Activated naive CD4-positive, alpha-beta T cell treated with anti-CD3 and anti-CD28 coated beads, Interleukin-2, amount 10 ng/mL, durations not matched to agents 7 days and 5 days (primary cell): ENCODE measurements at places on chromosomes 1 and 21.
A peak's percentile ranks its signal among the peaks of the same experiment; 100 is the strongest.

DNA sequence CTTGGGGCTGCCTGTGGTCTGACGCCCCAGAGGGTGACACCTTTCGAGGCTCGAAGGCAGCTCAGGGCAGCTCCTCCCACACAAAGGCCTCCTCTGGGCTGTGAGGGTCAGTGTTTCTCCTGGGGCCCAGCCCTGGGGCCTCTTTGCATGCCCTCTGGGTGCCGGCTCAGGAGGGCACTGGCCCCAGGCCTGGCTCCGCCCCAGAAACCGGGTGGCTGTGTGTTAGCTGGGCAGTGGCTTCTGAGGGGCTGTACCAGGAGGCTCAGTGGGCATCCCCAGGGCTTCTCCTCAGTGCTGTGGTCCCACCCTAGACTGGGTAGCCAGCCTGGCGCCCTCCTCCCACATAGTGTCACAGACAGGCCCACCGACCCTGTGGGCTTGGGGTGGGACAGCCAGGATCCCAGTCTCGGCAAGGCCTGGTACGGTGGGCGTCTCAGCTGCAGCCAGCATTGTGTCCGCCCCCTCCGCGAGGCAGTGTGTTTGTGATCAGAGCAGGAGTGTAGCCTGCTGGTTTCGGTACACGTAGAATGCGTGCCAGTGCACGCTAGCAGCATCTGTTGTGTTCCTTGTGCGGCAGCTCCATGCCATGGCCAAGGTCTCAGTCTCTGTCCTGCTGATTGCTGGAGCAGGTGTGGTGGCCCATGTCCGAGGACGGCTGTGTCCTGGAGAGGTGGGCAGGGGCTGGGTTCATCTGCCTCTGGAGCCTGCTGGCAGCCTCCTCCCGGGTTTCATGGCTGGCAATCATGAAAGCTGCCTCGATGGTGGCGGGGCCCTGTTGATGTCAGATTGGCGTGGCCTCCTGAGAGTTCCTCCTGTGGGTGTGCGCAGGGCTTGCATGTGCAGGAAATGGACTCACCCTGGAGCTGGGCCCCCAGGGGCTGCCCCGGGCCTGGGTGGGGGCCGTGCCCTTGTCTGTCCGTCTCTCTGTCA lies 28.0 kb downstream of the RRP1 start:
- no peak for DNase-seq

DNA sequence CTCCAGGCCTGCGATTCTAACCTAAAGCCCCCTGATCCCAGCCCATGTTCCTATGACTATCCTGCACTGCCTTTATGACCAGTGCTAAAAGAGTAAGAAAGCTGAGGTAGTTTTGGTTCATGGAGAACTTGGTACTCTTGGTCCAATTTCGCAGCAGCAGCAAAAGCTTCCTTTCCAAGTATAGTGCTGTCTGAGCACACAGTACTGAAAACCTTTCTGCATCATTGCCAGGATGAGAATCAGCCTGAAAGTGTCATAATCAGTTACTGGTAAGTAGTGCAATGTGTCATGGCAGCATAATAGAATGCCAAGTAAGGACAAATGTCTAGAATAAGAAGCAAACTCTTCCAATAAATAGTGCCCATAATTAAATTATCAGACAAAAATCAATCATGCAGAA lies 889.6 kb upstream of the ADGRL4 start:
- DNase-seq = no peak

GRCh38 chr1:119882132-119883049 lies 13.9 kb downstream of the ADAM30 start:
- DNase-seq = no peak

DNA sequence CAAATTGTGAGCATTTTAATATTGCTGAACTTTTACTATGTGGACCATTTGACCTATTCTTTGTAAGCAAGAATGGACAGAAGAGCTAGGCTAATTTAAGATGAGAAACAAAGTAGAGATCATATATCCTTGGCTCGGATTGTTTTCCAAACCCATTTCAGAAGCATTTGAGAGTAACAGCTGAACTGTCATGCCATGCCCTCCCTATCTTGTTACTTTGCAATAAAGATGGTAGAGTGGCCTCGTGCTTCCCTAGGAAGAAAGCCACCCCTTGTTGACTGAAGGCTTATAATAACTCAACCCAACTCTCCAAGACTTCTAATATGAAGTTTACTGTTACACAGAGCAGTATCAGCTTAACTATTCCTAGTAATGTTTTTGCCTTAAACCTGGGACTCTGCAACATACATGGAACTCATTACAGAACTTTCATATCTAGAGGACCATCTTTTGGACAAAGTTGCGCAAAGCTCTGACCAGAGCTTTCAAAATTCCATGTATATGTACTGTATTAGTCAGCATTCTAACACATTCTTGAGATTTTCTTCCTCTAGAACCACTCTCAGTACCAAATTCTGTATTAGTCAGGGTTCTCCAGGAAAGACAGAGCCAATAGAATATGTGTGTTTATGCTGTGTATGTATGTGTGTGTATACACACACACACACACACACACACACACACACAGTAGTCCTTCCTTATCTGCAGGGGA lies 68.7 kb downstream of the ADAMTS1 start:
- no peak for DNase-seq

DNA sequence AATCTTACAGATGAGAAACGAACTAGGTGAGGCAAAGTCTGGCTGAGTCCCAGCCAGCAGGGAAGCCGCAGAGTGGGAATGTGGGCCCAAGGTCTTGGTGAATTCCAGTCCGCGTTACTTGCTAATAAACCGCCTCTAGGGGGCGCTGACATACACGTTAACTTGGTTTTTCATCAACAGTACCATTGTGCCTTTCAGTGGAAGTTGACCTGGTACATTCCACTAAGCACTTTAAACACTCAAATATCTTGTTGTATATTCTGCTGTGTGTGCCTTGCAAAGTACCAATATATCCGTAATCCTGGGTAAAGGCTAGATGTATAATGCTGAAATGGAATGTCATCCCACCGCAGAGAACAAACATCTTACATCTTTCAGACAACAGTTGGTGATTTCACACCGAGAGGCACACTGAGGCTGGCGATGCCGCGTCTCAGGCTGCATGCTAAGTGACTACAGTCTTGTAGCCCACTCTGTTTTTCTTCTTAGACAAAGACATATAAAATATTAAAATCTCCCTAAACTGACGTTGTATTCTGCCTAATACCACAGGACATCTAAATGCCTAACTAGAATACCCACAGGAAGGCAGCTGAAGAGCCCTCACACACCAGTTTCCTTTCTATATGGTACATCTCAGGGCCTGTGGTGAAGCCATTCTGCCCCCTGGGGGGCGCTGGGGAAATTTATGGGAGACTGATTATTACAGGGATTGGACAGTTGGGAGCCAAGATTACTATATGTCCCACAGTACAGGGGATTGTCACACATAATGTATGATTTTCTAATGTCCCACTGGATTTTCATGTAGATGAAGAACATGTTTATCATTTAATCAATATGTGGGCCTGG lies 49.2 kb upstream of the C1orf198 start:
- DNase-seq = peak; percentile 81

DNA sequence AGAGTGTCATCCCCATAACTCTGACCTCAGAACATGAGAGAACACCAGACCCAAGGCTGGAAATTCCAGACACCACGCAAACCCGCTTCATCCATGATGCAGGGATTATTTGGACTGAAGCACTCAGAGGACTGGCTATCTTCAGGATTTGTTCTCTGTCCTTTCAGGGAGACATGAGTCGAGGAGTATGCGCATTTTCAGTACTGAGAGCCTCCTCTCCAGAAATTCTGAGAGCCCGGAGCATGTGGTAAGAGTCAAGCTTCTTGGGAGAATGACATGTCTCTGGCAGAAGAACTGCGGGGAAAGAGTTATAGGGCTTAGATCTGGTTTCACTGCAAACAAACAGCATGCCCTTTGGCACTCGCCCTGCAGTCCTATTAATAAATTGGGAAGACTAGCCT lies 6.9 kb downstream of the LAX1 start:
- no peak for DNase-seq

DNA sequence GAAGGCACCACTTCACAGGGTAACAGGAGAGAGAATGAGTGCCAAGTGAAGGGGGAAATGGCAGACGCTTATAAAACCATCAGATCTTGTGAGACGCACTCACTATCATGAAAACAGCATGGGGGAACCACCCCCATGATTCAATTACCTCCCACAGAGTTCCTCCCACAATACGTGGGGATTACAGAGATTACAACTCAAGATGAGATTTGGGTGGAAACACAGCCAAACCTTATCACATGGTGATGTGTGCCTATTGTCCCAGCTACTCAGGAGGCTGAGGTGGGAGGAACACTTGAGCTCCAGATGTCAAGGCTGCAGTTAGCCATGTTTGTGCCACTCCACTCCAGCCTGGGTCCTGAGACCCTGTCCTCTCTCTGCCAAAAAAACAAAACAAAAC lies 56.0 kb upstream of the DSCAM start:
- no peak for DNase-seq

DNA sequence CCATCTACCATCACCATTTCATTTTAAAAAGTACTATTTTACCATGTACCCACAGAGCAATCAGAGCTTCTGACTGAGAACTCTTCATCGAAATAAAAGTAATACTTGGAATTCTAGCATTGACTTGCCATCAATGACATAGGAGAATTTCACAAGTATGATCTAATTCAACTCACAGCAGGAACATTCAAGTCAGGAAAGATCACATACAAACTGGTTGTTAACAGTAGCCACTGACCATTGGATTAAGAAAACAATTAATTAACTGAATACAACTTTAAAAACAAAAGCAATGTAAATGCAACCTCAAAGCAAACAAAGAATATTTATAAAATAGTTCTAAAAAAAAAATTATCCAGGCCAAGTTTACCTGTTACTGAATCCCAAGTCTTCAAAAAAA lies 18.8 kb downstream of the RNF115 start:
- no peak for DNase-seq

GRCh38 chr1:153985341-153985912 lies 712 bp downstream of the RAB13 start:
- DNase-seq = no peak

GRCh38 chr1:63316598-63316983 lies 5.8 kb upstream of the FOXD3 start:
- no peak for DNase-seq

DNA sequence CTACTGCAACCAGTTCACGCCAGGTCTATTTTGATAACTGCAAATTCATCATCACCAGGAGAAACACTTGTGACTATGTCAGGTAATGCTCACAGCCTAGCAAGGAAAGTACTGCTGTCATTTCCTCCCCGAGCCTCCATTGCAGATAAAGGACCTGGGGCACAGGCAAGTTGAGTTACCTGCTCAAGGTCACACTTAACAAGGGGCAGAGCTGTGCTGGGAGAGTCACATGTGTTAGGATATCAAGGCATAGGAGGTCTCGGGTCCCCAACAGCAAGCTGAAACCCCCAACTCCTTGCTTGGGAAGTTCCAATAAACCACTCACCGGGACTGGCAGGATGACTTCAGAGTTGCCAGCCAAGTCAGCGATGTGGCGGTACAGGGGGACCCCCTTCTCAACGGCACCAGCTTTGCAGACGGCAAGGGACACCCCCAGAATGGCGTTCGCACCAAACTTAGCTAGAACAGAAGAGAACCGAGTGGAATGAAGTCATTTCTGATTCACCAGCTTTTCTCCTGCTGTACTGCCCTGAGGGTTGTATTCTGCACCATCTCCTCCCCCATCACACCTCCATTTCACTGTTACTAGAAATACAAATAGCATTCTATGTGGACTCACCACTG lies 11.6 kb downstream of the ENO1 start:
- no peak for DNase-seq

- DNase-seq = no peak
These were observed 53.0 kb upstream of the RIPK4 start for GRCh38 chr21:41819856-41820281.

DNA sequence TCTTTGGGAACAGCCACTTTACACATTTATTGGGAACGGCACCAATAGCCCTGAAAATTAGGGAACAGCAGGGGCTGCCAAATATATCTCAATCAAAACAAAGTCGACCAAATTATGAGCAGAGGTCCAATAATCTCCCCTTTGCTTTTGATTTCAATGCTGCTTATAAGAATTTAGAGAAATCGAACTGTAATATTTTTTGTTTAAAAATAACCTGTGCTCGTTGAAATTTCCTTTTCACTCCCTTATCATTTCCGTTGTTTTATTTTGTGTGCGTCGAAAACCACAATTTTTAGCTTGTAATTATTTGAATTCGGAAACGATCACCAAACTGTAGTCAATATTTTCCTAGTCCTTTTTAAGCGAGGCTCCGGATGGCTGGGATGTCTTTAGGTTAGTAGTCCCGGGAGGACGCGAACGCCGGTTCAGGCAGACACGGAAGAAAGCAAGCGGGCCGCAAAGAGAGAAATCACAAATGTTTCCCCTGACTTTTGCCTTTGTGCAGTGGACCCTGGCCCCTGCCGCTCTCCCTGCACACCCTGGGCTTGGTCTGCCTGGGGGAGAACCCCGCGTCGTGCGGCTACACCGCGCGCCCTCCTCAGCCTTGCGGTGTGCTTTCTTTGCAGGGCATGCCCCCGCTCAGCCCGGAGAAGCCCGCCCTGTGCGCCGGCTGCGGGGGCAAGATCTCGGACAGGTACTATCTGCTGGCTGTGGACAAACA lies 2.3 kb downstream of the LHX9 start:
- no peak for DNase-seq

DNA sequence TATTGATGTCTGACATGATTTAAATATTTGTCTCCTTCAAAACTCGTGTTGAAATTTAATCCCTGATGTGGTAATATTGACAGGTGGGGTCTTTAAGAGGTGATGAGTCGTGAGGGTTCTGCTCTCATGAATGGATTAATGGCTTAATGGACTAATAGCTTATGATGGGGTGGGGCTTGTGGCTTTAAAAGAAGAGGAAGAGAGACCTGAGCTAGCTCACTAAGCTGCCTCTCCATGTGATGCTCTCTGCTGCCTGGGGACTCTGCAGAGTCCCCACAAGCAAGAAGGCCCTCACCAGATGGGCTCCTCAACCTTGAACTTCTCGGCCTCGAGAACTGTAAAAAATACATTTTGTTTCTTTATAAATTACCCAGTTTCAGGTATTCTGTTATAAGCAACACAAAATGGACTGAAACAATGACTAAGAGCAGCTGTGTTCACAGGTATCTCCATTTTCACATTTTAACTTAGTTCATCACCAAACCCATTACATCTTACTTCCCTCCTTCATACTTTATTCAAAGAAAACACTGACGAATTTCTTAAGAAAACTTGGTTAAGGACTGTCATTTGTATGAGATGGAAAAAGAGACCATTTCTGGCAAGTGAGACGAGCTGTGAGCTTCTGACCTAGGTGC lies 12.1 kb upstream of the AIM2 start:
- DNase-seq = no peak

DNA sequence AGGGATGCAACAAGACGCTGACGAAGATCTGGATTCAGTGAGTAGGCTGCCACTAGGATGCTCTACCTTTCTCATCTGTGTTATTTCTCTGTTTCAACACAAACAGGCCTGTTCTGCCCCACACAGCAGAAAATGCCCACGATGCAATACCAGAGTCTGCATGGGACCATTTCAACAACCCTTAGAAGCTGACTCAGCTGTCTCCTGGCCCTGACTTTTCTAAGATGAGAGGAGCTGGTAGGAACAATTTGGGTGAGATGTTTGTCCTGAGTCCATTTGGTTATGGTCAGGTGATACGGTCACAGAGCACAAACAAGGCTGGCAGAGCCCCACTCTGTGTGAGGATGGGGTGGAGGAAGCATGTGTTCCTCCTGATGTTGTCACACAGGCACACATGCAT lies 11.5 kb upstream of the SLC2A1 start:
- DNase-seq = no peak

GRCh38 chr1:196366817-196367495 lies 241.3 kb downstream of the KCNT2 start:
- DNase-seq = no peak
